Inflammatory macrophage (primary cell): ENCODE measurements at places on chromosomes 1 and 21.

- DNase-seq, result no peak
Observed at GRCh38 chr1:230128569-230129285, 61.7 kb downstream of the GALNT2 start.

DNA sequence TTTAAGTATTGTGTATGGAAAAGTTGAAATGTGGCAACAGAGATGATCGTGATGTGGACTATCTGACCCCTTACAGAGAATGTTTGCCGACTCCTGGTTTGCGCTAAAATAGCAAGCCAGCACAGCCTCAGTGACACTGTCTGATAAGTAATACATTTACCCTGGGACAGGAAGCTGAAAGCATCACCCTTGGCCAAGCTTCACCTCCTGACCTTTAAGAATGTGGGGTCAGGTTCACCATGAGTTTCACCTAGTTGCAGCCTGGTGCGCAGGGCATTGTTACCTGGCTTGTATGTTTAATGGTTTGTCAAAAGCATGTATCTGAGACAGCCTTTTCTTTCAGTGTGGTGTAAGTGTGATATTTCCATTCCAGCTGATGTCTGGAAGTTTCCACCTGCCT, 29.2 kb downstream of the TRAF5 start:
- no peak for DNase-seq

GRCh38 chr1:108643492-108644335, 17.2 kb downstream of the HENMT1 start:
- peak; percentile 81 for DNase-seq

DNA sequence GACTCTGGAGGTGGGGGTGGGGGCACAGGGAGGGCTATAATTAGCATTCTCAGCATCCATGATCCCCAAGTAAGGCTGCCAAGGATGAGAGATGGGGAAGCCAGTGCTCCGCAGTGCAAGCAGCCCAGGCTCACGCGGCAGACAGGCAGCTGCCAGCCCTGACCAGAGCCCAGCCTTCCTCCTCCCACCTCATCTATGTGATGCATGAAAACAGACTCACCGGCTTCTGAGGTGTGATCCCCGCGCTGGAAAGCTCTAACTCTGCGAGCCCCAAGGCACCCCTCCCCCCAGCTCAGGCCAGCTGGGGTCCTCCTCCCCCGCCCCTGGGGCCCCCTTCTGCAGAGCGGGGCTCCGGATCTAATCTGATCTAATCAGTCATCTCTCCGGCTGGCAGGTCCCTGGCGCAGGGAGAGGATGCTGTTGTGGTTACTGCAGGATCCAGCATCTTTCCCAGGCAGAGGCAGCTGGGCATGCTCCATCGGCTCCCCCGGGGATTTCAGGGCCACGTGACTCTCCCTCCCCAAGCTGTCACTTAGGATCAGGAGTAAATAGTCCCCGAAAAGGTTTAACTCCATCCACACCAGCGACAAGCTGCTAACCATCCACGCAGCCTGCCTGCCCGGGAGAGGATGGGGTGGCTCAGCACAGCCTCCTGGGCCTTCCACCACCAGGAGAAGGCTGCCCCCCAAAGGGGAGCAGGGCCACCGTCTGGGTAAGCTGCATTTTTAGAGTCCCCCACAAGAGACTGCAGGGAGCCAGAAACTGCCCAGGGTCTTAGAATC, at the start of gene PLEKHA6:
Gene PLEKHA6 (minus strand): TSS at position 456 of the 782 bp plus-strand sequence. CDS start 86,202 bp downstream, outside the sequence.
- DNase-seq, result no peak

- no peak for DNase-seq
Observed at GRCh38 chr21:43341378-43342161, 85.4 kb downstream of the SIK1 start.
